ENCODE measurements at places on chromosomes 7 and 10.
A peak's percentile ranks its signal among the peaks of the same experiment; 100 is the strongest.

DNA sequence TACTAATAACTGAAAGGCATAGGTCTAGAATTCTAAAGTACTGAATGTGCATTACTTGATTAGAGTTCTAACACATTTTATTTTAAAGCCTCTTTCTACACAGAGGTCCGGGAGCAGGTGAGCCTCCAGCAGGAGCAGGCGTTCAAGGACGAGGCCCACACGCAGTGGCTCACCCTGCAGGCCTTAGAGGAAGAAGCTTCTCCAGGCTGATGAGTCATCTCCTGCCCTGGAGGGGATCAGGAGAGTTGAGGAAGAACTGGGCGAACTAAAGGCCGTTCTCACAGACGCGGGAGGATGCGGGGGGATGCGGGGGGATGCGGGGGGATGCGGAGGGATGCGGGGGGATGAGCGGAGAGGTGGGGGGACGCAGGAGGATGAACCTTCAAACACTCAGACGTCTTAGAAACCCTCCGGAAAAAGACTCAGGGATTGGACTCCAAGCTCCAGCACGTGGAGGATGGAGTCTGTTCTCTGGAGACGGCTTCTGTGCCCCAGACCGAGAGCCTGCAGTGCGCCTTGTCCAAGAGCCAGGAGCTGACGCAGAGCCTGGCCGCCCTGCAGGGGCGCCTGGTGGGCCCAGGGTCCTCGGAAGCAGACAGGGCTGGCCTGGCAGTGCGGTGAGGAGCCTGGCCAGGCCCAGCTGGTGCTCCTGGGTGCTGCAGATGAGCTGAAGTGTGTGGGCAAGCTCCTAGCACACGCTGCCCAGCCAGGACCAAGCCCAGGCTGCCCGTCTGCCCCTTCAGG, 433.7 kb upstream of the TPK1 start:
- DNase-seq: no peak

GRCh38 chr10:127840884-127841283, 51.9 kb downstream of the CLRN3 start:
- DNase-seq: no peak

DNA sequence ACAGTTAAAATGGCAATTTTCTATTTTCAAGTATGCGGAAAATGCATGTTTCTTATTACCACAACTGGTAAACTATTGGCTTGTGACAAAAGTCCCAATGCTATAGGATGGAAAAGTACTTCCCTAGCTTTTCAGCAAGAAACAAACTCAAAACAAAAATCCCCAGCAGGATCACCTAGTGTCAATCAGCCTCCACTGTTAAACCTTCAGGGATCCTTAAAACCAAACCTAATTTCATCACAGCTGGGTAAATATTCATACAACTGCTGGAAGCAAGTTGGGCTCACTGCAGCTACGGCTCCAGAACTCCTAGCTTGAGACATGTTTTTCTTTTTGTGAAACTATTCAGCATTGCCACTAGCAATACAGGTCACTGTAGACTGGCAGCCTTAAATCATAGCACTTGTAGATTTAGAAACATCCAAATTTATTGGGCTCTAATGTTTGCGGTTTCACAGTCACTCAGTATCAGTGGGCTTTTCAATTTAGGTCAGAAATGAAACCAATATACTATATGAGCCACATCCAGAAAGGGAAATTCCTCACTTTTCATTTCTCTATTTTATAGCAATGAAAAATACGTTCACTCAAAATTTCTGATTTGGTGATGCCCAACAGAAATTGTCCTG, 145.2 kb upstream of the ANK3 start:
- DNase-seq: no peak

DNA sequence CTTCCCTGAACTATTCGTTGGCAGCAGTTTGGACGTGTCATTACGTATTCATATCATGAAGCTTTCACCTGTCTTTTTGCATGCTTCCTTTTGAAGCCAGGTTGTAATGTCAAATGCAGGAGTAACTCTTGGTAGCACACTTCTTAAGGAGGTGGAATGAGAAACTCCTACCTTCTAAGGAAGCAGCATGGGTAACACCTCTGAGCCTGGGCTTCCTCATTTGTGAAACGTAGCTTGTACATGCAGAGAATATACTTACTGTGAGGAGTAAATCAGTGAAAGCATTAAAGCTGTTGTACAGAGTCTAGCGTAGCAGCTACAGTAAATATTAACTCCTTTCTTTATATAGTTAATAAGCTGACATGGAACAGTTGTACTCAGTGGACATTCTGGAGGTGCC, 21.1 kb downstream of the CUL1 start:
- no peak for DNase-seq

DNA sequence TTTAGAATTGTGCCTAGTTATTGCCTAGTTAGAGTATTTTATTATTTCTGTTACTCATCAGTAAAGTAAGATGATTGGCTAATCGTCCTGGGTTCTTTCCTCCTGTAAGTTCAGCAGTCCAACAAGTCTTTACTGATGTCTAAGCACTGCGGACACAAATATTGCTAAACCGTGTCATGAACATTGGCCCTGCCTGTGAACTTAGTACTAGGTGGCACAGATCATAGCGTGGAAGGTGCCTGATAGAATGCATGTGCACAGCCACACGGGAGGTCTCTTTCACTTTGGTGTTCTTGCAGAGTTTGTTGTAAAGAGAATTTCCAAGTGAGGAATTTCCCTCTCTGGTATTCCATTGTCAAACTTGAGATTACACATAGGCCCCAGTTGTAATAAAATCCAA, 38.0 kb downstream of the RBM33 start:
- DNase-seq: no peak

- no peak for DNase-seq
Measured at GRCh38 chr10:133001114-133001513, 58.7 kb upstream of the CFAP46 start.

DNA sequence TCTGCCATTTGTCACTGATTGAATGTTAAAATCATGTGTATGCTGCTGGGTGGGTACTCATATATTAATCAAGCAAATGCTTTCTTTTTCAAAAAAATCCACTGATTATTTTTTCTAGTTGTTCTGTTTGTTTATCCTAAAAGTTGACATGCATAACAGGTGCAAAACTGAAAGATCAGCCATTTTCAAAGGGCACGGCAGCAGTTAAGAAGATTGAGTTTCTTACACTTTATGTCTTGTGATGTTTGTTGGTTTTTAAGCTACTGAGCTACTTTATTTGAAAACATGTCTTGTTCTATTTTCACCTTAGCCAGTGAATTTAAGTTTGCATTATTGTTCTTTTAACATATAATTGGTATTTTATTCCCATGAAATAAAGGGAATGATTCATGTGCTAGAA, 45.8 kb downstream of the PPP1R3A start:
- no peak for DNase-seq

DNA sequence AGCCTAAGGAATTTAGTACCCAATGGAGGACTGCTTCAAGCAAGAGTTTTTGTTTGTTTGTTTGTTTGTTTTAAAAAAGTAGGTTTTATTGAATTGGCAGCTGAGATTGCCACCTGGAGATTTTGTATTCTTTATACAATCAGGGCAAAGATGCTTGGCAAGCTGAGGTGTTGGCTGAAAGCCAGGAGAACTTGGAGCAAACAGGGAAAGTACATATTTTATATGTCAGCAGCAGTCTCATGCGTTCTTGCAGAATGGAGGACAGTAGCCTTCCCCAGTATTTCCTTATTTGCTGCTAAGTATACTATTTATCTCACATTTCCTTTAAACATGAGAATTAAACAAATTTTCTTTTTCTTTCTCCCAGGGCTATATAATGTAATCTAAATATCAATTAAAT, 22.6 kb upstream of the ICA1 start:
- no peak for DNase-seq

DNA sequence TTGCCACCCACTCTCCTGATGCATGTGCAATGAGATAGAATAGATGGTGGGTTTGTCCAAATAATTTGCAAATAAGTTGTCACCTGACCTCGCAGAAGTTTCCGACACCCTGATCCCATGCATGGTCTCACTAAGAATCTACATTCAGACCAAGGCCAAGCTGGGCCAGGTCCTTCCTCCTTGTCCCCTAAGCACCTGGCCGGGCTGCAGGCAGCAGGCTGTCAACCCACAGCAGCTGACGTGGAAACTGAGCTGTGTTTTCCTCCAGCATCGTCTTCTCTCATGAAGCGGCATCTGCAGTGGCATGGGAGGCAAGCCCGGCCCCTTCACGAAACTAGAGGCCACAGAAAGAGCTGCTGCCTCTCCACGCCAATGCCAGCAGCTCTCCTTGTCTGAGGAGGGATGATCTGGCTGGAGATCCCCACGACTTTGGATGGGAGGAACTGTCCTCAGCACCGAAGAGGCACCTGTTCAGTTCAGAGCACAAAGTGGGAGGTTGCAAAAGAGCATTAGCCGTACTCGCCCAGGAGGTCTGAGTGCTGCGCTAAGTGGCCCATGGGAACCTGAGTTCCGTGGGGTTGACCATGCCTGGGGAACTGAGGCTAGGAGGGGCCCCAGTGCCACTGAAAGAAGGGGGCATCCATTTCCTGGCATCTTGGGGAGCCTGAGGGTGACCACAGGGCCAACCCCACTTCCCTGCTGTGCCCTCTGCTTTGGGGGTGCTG, 110.5 kb upstream of the INSIG1 start:
- DNase-seq: no peak

DNA sequence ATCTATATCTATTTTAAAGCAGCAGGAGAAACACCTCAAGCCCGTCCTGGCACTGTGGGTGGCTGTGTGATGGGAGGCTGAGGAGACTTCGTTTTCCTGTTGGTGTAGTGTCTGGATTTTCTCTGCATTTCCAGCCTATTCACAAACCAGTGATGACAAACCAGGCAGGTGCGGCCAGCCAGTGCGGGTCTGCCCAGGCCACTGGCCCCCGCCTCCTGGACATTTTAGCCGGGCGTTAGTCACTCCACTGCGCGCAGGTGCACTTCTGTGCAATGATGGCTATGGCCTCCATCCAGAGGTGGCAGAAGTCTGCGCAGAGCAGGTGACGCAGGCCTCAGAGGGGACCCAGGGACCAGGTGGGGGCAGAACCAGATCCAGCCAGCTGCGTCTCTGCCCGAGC, 64.9 kb upstream of the PITRM1 start:
- no peak for DNase-seq

DNA sequence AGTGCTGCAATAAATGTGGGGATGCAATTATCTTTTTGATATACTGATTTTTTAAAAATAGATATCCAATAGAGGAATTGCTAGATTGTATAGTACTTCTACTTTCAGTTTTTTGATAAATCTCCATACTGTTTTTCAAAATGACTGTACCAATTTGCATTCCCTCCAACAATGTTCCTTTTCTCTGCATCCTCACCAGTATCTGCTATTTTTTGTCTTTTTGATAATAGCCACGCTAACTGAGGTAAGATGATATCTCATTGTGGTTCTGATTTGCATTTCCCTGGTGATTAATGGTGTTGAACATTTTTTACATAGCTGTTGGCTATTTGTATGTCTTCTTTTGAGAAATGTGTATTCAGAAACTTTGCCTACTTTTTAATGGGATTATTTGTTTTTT, 217.7 kb upstream of the MTPN start:
- DNase-seq: no peak

DNA sequence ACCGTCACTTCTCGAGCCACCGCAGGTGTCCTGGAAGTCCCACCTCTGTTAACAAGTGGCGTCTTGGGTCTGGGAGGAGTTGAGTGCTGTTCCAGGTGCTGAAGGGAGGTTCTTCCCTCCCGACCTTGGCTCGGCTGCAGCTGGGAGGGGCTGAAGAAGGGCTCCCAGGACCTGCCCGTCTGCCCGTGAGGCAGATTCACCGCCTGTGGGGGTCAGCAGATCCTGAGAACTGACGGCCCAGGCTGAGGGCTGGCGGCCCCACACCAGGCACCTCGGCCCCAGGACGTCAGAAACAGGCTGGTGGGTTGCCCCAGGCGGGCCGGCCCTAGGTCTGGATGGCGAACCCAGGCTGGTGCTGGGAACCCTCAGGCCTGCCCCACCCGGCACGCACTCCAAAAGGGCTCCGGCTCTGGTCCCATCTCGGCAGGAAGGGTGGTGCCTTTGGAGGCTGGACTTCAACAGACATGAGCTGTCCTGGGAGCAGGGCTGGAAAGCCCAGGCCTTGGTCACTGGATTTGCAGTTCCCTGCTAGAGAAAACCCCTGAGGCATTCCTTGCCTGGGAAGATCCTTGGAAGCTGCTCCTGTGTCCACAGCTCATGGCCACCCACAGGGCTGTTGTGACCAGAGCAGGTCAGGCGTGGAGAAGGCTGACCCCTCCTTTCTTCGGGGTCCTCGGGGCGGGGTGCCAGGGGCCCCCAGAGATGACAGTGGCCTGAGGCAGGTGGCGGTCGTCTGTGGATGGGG, 42.6 kb upstream of the CFAP46 start:
- DNase-seq: no peak

GRCh38 chr10:112950714-112951358, 789 bp downstream of the TCF7L2 start:
- DNase-seq: no peak

GRCh38 chr7:77537136-77537777, at the start of gene PTPN12:
PTPN12 (plus strand) TSS chr7:77537295; CDS start chr7:77537547, 252 bp downstream.
- DNase-seq: no peak

GRCh38 chr7:22444181-22444971, 55.6 kb downstream of the STEAP1B start:
- DNase-seq: no peak

DNA sequence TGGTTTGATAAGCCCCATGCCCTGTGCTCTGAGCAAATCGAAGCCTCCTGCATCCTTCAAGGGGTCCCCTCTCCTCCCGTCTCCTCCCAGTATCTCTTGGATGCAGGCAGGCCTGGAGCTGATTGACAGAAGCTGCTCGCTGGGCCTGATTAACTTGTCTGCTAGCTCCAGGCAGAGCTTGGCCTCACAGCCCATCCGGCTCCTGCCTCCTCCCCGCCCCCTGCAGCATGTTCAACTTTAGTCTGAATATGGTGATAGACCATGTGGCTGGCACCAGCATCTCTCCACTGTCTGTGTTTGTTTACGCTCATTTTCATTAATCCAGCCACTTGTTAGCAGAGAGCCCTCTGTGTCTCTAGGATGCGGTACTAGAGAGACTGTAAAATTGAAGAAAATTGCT, 432.2 kb downstream of the DPP6 start:
- DNase-seq: no peak

- peak; percentile 97 for DNase-seq
Measured at GRCh38 chr7:130292682-130293257, at the start of gene CPA4. CPA4 (plus strand) TSS chr7:130293161; CDS start chr7:130293181, 20 bp downstream.

- DNase-seq: no peak
Measured at GRCh38 chr7:107332488-107333269, 137.2 kb upstream of the GPR22 start.
